NCI-H1105 treated with DMSO at 0.1 percent for 48 hours (cell line): ENCODE measurements at places on chromosomes 3 and 15.

- no peak for DNase-seq
Measured at GRCh38 chr3:62965311-62965710, 90.1 kb upstream of the CADPS start.

DNA sequence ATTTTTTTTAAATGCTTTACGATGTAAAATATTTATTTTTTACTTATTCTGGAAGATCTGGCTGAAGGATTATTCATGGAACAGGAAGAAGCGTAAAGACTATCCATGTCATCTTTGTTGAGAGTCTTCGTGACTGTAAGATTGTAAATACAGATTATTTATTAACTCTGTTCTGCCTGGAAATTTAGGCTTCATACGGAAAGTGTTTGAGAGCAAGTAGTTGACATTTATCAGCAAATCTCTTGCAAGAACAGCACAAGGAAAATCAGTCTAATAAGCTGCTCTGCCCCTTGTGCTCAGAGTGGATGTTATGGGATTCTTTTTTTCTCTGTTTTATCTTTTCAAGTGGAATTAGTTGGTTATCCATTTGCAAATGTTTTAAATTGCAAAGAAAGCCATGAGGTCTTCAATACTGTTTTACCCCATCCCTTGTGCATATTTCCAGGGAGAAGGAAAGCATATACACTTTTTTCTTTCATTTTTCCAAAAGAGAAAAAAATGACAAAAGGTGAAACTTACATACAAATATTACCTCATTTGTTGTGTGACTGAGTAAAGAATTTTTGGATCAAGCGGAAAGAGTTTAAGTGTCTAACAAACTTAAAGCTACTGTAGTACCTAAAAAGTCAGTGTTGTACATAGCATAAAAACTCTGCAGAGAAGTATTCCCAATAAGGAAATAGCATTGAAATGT, 15.6 kb downstream of the THBS1 start:
- no peak for DNase-seq

DNA sequence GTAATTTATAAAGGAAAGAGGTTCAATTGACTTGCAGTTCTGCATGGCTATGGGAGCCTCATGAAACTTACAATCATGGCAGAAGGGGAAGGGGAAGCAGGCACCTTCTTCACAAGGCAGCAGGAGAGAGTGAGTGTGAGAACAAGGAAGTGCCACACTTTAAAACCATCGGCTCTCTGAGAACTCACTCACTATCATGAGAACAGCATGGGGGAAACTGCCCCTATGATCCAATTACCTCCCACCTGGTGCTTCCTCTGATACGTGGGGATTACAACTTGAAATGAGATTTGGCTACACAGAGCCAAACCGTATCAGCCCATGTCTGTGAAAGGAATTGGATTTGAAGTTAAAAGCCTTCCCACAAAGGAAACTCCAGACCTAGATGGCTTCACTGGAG, 39.1 kb downstream of the TKT start:
- DNase-seq: no peak

DNA sequence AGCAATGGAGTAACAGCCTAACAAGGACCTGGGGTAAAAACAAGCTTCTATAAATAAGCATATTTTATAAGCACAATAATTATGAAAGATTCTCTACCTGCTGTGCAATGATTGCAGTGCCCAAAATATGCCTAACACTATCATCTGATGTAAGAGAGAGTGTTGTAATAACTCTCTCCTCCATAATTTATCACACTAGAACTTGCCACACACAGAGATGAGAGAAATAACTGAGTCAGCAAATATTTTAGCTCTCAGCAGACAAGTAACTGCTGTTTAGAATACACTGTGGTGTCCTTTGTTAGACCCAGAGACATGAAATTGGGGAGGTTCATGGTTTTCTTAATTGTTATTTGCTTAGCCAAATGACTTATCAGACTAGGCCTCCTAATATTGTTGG, 105.3 kb upstream of the ACP3 start:
- DNase-seq: no peak

DNA sequence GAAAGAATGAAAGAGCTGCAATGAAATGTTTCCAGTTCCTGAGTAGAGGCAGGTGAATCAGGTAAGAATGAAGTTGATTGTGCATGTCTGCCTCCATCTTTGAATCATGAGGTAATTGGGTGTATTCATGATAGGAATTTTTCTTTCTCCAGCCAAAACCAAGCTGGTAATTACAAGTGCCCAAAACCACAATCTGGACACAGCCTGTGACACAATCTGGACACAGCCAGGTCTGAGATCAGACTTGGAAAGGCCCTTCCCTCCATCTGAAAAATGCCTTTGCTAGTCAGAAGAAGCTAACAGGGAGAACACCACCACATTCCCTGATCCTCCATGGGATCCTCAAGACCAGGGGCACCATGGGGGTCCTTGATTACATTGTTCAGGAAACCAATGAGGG, 338.5 kb upstream of the THBS1 start:
- DNase-seq: no peak

DNA sequence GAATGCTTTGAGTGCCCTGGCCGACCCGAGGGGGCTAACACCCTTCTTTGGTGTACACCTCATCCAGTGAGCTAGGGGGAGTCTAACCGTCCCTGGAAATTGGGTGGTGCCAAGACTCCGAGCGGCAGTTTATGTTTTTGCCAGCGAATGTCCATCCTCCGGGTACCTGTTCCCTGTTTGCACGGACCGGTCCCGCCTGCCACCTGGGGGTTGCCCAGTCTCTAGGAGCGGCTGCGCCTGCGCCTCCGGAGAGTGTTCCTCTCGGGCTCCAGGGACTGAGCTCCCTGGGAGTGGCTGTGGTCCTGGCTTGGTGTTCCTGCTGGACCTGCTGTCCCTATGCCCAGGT, 913 bp upstream of the WNT7A start:
- DNase-seq: peak; percentile 29

DNA sequence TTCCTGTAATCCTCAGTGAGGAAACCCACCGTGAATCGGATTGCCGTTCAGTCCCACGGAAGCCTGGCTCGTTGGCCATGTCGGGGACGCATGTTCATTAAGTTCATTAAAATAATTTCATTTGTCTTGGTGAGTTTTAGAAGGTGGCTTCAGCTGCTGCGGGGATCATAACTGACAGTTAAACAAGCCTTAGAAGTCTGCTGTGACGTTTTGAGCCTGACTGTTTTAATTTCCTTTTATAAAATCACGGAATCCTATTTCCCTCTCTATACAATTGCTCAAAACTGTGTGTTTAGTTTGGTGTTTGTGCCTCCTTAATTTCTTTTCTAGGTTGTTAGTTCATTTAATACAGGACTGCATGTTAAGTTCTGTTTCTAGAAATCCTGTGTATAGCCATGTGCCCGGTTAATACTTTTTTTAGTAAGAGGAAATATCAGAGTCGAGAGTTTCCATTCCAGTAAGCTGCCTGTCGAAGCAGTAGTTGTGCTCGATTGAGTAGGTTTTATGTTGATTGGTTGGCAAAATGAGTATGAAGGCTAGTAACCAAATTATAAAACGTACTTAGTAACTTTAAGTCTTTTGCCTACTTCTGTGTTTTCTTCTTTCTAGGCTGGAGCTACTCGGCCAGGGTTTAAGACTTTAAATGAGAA, 705 bp downstream of the NIPA2 start:
- no peak for DNase-seq

DNA sequence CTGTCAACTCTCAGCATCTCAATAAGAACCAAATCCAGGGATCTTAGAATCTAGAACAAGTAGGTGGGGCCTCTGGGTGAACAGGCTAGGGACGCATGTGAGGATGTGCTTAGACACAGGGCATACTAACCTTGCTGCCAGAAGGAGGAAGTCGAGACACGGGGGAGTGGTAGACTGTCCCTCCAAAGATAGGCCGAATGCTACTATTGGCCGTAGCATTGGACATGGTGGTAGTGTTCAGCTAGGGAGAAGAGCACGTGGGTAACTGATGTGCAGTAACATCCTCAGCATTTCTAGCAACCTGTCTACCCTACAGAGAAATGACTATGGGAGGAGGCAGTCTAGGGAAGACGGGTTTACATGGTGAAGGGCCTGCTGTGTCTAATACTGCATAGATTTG, 15.6 kb downstream of the RCCD1 start:
- DNase-seq: no peak

DNA sequence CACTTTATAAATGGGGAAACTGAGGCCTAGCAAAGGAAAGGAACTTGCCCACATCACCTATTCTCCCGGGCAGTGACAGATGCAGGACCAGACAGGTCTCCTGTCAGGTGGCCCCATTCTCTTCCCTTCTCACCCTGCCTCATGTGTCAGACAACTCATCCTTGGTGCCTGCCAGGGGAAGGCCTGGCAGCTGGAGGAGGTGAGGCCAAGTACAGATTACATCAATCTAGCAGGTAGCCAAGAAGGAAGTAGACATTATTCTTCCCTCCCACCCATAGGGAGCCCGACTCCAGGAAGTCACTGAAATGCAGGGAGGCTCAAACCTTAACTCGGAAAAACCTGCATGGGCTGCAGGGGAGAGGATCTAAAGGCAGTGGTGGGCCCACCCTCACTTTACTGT, 39.6 kb downstream of the DAPK2 start:
- DNase-seq: no peak

DNA sequence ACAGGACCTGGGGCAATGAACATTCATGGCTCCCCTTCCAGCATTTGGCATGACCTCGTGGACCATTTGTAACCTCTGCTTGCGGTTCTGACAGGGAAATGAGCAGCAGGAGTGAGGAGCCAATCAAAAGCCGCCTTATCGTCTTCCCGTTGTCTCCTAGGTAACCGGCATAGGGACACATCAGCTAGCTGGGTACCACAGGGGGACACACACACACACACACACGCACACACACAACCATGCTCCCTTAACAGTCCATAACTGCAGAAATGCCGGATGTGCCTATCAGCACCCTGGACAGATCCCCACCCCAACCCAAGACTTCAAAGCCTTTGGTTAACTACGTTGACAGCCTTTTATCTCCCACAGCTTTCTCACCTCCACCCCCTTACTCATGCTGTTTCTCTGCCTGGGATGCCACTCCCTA, 53.4 kb upstream of the CCDC174 start:
- peak; percentile 50 for DNase-seq

- DNase-seq: no peak
Measured at GRCh38 chr3:166829896-166830295, 550.2 kb downstream of the ZBBX start.

- DNase-seq: no peak
Measured at GRCh38 chr15:89307791-89308190, 26.8 kb downstream of the POLG start.

GRCh38 chr15:74158855-74159650, 14.5 kb upstream of the ISLR start:
- DNase-seq: no peak

GRCh38 chr3:36362973-36363372, 17.3 kb upstream of the STAC start:
- no peak for DNase-seq

GRCh38 chr3:190197346-190197763, 76.7 kb upstream of the P3H2 start:
- no peak for DNase-seq

DNA sequence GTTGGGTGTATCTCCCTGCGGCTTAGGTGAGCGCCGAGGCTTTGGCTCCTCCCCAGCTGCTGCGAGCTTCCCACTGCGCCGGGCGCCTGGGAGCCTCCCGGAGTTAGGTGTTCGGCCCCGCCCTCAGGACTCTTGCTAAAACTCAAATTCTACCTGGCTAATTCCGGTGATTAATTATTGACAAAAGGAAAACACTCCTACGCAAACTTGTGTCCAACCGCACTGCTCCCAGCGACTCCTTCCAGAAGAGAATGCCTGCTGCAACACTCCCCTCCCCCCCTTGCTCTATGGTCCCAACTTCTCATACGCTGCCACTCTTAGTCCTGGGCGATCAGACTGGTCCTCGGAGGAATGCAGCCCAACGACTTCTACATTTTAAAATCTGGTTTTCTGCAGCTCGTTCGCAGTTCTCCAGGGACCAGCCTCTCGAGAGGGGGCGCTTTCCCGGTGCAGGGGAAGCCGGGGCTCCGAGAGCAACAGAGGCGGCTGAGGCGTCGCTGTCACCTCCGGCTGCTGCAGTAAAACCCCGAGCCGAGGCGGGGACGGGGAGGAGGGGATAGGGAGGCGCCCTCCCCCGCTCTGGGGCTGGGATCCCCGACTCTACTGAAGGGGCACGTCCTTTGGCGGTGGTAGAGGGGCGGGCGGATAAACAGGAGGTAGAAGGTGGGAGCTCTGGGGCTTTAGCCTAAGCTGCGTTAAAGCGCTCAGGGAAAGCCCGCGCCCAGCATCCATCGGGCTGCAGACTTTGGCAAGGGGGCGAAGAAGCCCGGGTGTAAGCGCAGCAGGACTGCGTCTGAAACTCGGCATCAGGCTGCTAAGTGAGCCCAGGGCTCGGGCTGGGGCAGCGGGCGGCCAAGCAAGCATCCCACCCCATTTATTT, at the start of gene SPTSSB:
TSS of gene SPTSSB (minus strand) at position 77 of the 880 bp plus-strand sequence. CDS start 25,194 bp downstream, outside the sequence.
- peak; percentile 86 for DNase-seq
